ENCODE measurements at places on chromosomes 4 and X. TPM values are rescaled to one million over a fixed set of nuclear protein-coding genes. Genes with fewer than 3 reads are reported as not detected.

NKX3-2 gene
- not detected for total RNA-seq

XK gene
- total RNA-seq = 0.04 TPM

NDST3 gene
- not detected for total RNA-seq

GRCh38 chr4:1227816-1228215 is 21.1 kb downstream of the CTBP1 start:
- DNase-seq = no peak

DNA sequence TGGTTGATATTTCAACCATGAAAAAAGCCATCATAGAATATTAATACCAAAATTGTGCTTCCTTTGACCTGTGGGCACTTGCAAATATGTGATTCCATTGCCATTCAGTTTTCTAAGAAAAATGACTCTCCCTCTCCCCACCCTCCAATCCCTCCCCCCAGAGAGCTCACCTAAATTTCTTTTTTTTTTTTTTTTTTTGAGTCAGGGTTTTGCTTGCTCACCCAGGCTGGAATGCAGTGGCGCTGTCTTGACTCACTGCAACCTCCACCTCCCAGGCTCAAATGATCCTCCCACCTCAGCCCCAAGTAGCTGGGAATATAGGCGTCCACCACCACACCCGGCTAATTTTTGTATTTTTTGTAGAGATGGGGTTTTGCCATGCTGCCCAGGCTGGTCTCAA is 47.0 kb downstream of the SNX25 start:
- DNase-seq = no peak

GRCh38 chr4:2714061-2714770 is 41.9 kb downstream of the TNIP2 start:
- DNase-seq = peak; percentile 58
